ENCODE measurements at places on chromosomes 5 and 9.

DNA sequence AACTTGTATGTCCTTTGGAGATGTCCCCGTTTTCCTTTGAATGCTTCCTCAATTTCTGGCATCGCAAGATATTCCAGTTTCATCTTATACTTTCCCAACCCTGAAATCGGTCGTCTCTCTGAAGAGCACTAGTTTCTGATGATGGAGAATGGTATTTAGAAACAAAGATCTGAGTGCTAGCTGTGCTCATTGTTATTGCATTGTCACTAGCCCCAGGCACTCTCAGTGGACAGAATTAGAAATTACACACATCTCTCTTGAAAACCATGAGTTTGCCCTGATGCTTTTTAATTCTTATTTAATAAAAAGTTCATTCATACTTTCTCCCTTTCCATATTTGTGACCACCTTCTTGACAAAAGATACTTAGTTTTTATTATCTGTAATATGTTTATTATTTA, 67.7 kb downstream of the C9orf152 start:
- DNase-seq: no peak

GRCh38 chr5:150065346-150065745, 21.0 kb downstream of the CSF1R start:
- DNase-seq: peak; percentile 72

- no peak for DNase-seq
Measured at GRCh38 chr5:61604076-61605025, 272.3 kb downstream of the ZSWIM6 start.

DNA sequence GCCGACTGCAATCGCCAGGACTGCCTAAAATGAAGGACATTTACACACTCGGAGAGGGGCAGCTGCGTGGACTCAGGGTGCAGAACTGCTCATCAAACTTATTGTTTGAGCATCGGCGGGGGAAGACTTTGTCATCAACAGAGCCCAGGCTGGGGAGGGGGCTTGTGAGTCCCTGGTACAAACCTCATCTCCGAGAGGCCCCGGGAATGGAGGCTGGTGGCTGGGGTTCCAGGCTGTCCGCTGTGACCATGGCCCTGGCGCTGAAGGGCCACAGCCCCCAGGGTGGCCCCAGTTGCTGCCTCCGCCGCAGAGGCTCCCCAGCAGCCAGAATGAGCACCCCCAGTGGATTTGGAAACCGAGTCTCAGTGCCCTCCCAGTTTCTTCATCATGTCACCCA, 46.1 kb upstream of the RNU6ATAC start:
- no peak for DNase-seq

DNA sequence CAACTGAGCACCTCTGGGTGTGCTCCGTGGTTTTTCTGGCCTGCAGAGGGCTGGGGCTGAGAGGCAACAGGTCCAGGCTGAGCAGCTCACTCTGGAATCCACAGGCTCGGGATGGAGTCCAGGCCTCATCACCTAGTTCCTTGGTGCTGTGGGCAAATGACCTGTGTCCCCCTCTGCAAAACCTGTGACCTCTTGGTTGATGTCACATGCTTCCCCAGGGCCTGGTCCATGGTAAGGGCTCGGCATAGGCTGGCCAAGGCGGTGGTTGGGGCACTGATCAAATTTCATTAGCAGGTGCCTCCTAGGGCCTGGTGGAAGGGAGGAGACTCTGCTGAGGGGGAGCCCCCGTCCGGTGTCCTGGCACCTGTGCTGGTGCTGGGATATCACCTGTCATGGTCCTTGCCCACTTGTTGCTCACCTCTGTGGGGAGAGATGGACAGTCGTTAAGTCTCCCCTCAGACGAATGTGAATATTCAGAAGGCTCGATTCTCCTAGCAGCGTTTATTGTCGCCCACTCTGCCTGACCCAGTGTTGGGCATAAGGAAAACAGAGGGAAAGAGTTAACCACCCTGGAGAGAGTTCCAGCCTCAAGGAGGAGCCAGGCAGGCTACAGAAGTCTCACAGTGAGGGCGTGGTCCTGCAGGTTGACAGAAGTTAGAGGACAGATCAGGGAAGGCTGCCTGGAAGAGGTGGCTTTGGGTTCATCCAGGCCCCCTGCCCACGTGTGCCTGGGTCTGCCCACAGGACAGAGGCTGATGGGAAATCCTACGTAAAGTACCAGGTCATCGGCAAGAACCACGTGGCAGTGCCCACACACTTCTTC, 3.5 kb downstream of the ENDOG start:
- DNase-seq: no peak

- no peak for DNase-seq
Measured at GRCh38 chr5:175902026-175902425, 30.6 kb downstream of the CPLX2 start.

GRCh38 chr9:32500768-32501167, 25.2 kb downstream of the RIGI start:
- DNase-seq: no peak

- DNase-seq: no peak
Measured at GRCh38 chr9:85960688-85961093, 19.7 kb downstream of the NAA35 start.

- no peak for DNase-seq
Measured at GRCh38 chr5:149883550-149883949, 61.0 kb downstream of the PDE6A start.

GRCh38 chr5:80109646-80110478, 74.7 kb downstream of the THBS4 start:
- DNase-seq: no peak

Data from H54 (cell line).